ENCODE measurements at places on chromosomes 11 and 22.

GRCh38 chr22:19105456-19105855 is 16.8 kb downstream of the DGCR2 start:
- no peak for DNase-seq

- no peak for DNase-seq
Observed at GRCh38 chr22:27679176-27679575, 122.4 kb downstream of the MN1 start.

DNA sequence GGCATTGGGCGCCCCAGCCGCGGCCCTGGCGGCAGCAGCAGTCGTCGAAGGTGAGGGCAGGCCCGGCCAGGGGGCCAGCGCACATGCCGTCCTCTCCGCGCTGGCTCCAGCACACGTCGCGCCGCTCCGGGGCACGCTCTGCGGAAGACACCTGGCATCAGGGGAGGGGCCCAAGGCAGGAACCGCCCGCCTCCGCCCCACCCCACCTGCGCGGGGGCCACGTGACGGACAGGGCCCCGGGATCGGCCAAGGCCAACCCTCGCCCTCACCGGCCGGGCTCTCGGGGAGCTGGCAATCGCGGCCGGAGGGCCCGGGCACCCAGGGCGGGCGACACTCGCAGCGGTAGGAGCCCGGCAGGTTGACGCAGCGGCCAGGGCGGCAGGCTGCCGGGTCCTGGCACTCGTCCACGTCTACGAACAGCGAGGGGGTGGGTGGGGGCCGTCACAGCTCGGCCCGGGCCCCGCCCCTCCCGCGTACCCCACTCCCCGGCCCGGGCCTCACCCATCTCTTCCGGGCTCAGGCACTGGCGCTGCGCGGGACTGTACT is 14.9 kb downstream of the SCYL1 start:
- DNase-seq = no peak

GRCh38 chr11:43545610-43546009 is 134.9 kb upstream of the HSD17B12 start:
- no peak for DNase-seq

GRCh38 chr22:38203090-38203810 is 1.5 kb downstream of the MAFF start:
- no peak for DNase-seq

- DNase-seq = no peak
Observed at GRCh38 chr11:121143921-121144320, 42.9 kb downstream of the TECTA start.

- DNase-seq = no peak
Observed at GRCh38 chr11:1122664-1123002, 35.1 kb upstream of the MUC5AC start.

- DNase-seq = peak; percentile 47
Observed at GRCh38 chr22:25970999-25971811, 198.1 kb upstream of the SEZ6L start.

- DNase-seq = no peak
Observed at GRCh38 chr11:36512016-36512415, 1.9 kb upstream of the TRAF6 start.

GRCh38 chr11:81112718-81113117 is 1620.9 kb downstream of the FAM181B start:
- no peak for DNase-seq

GRCh38 chr22:49417326-49417725 is 410.3 kb downstream of the BRD1 start:
- DNase-seq = no peak

DNA sequence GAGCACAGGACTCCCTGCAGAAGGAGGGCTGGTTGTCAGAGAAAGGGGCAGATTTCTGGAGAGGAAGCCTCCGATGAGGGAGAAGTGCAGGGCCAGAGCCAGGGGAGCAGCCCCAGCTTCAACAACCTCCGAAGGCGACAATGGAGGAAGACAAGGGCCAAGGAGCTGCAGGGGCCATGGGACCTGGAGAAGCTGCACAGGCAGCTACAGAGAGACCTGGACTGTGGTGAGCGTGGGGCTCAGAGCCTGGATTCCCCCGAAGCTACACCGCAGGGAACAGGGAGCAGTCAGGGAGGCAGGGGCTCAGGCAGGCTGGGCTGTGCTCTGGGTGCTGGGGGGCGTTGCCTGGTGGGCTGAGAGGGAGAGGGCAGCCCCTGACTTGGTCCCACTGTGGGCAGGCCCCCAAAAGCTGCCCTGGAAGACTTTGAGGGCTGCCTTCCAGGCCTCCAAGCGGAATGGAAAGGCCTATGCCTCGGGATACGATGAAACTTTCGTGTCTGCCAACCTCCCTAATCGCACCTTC is 2.4 kb downstream of the TSGA10IP start:
- DNase-seq = no peak

GRCh38 chr11:70546191-70546940 is 148.0 kb downstream of the CTTN start:
- DNase-seq = no peak

DNA sequence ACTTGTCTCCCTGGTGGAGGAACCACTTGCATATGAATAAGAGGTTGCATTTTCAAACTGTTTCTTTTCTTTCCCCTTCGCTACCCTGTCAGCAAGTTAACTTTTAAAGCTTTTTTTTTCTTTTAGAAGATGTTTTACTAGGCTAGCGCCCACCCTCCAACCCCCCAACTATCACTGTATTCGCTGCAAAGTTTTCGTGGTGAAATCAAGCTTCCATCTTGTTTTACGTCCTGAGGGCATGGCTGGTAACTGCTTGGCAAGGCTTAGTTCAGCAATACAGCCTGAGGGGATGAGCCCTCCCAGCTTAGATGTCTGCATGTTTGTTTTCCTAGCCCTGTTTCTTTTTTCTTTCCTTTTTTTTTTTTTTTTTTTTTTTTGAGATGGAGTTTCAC is 1359.3 kb downstream of the LRRC4C start:
- no peak for DNase-seq

GRCh38 chr11:95434489-95435057 is 203.6 kb upstream of the SESN3 start:
- DNase-seq = no peak

- DNase-seq = no peak
Observed at GRCh38 chr22:50306753-50307749, at the start of gene PLXNB2. Gene PLXNB2 (minus strand): TSS chr22:50307646. CDS start chr22:50290584, 17,062 bp downstream.

DNA sequence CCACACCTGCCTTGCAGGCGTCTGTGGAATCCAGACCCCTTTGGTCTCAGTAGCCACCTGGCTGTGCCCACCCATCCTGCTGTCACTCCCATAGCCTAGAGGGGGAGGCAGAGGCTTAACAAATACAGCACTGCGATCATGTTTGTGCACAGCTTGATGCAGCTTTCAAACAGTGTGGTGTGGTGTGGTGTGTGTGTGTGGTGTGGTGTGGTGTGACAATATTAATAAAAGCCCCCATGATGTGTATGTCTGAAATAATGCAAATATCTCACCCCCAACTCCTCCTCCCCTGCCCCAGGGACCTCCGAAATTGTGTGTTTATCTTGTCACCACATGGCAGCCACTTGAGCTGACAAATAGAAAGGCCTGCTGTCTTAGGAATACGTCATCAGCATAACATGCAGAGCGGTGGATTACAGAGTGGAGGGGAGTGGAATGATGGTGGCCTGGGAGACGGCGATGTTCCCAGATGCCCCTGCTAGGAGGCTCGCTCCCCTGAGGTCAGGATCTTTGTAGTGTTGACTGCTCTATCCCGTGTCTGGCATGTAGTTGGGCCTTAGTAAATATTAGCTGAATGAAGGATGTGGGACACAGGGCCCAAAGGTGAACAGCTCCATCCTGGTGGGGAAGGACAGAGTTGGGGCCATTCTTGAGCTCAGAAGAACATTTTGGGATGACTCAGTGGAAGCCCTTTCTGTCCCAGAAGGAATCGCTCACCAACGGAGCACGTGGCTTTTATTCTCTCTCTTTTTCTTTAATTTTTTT is 2.8 kb downstream of the PDXP start:
- DNase-seq = no peak

DNA sequence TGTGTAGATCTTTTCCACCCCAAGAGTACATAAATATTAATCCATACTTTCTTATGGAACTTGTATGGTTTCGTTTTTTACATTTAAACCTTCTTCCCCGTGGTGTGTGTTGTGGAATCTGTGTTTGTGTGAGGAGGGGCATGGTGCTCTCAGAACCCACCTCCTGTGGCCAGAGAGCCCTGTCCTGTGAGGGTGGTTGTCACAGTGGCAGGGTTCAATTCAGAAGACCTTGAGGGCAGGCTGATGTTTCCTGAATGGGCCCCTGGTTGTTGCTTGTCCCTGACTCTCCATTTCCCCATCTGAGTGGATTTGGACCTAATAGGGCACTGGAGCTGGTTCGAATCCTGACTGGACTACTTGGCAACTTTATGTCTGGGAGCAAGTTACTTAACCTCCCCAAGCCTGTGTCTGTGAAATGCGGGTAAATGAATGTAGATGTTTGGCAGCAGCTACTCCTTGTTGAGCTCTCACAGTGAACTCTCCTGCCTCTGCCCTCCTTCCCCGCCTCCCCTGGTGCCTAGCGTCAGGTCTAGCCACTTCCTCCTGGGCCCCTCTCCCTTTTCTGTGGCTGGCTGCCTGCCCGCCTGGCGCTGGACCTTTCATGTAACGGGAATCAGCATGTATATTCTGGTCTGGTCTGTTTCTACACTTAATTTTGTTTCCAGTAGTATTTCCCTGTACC is 7.3 kb downstream of the NEAT1 start:
- DNase-seq = no peak

Measured in iPS DF 19.7 (cell line).